Colonic mucosa (tissue), 4 donors: ENCODE measurements at places on chromosomes 5 and 9. TPM values are rescaled to one million over a fixed set of nuclear protein-coding genes. Genes with fewer than 3 reads are reported as not detected.
A peak's percentile ranks its signal among the peaks of the same experiment; 100 is the strongest.

Gene SPRY4
- total RNA-seq: 8.4 TPM

DNA sequence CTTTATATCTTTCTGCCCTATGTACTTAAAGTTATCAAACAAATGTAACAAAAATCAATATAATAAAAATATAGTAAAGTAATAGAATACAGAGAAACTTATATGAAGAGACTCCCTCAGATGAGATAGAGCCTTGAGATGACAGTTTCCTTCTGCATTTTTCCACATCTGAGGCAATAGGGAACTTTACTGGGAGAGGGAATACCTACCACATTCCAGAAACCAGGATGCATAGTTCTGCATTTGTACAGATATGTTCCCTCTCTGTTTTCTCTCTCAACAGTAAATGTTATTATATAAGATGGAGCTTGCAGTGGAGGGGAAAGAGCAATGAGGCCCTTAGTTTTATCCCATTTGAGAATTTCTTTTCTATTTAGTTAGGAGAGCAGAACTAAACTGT lies 109.6 kb upstream of the KCNN2 start:
- no peak for DNase-seq
- H3K27me3 ChIP-seq: no peaks in the 10 kb centered on the region
- H3K36me3 ChIP-seq: no peaks in the 10 kb centered on the region
- H3K4me3 ChIP-seq: no peak overlapping the region
- no peaks in the 10 kb centered on the region for H3K4me1 ChIP-seq
- no peak overlapping the region for H3K27ac ChIP-seq

Gene ANKRA2
- total RNA-seq: 18.3 TPM

DNA sequence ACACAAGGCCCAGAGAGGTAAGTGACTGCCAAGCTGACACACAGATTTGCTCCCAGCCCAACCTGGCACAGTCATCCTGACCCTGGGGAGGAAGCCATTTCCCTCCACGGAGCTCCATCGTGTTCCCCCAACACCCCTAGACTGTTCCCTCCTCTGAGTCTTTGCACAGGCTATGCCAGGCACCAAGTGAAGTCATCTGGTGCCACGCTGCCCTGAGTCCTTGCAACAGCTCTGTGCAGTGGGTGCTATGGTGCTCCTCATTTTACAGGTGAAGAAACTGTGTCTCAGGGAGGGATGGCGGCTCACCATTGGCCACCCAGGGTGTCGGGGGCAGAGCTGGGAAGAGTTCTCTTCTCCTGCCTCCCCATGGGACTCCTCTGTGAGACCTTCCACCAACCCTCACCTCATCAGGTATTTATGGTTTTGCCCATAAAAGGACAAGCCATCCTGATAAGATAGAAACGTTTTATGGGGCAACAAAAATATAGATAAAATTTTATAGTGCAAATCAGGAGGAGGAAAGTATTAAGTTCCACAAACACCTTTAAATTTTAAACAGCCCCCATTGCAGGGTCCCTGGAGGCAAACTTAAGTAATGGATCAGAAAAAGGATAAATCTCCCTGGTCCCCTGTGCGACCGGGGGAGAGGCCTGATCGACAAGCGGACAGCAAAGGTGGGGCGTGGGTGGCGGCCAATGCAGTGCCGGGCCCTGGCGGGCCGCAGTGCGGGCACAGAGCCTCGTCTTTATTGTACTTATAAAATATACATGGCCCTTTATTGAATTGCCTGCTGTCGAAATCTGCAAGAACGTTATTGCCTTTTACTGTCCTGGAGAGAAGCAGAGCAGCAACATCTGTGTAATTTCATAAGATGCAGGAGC lies 50.2 kb upstream of the ZBTB43 start:
- DNase-seq: peak; percentile 67
- no peak overlapping the region for H3K27ac ChIP-seq
- H3K27me3 ChIP-seq: peaks cover 43% of the 10 kb centered on the region

DNA sequence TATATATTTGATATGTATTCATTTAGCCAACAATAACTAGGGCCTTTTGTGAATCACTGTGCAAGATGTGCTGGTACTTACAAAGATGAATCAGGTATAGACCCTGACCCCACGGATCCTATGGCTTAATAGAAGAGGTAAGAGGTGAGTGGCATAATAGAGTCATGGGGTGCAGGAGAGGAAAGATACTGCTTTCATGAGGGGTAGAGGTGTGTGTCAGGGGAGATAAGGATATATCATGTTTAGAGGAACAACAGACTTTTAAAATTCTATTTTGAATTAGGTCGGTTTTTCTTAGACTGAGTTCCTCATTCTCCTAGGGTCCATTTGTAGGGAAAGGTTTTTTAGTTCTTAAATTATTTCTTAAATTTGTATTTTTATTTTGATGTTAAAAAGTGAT lies 27.8 kb downstream of the ZCCHC7 start:
- no peaks in the 10 kb centered on the region for H3K36me3 ChIP-seq
- H3K4me3 ChIP-seq: no peak overlapping the region
- DNase-seq: no peak
- no peaks in the 10 kb centered on the region for H3K4me1 ChIP-seq
- no peaks in the 10 kb centered on the region for H3K27me3 ChIP-seq
